ENCODE measurements at places on chromosomes 12 and 14.

DNA sequence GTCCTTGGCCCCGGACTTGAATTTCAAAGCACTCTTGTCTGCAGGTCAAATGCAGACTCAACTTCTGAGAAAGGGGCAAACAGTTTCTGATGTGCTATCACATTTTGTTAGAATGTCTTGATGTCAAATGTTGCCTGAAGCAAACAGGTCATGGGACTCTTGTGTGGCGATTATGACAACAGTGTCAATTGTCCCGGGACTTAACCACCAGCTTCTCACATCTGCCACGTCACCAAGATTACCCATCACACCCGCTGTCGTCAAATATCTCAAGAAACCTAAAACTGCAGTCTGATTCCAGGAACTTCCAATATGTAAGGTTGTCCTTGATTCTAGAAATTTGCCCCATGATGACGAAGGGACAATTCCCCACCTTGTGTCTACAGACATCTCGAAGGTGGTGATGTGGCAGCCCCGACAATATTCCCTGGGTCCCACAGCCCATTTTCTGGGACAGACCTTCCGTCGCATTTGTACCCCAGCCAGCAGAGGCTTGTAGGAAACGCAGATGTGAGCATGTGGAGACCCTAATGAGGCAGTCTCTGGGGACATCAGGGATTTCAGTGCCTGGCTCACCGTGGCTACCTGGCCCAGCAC is 21.3 kb downstream of the LRTM2 start:
- no peak for DNase-seq

GRCh38 chr12:44477331-44477980 is 398.7 kb downstream of the NELL2 start:
- no peak for DNase-seq

DNA sequence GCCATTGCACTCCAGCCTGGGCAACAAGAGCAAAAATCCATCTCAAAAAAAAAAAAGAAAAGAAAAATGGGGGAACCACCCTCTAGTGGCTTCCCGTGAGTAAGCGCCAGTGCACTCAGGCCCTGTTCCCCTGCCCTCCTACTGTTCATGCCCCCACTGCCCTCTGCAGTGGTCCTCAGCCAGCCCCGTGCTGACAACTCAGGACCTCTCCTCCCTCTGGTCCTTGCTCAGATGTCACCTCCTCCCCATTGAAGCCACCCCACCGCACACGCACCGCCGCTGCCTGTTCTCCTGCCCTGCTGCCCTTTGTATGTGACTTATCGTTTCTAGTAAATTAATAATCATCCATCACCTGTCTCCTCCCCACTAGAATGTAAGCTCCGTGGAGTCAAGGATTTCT is 58.8 kb upstream of the DYNC1H1 start:
- peak; percentile 39 for DNase-seq

- no peak for DNase-seq
Observed at GRCh38 chr14:63614679-63615363, 26.9 kb downstream of the WDR89 start.

GRCh38 chr14:40402957-40403356 is 970.7 kb upstream of the FBXO33 start:
- no peak for DNase-seq

- DNase-seq, result no peak
Observed at GRCh38 chr12:99611599-99611998, 36.0 kb upstream of the GARIN6 start.

DNA sequence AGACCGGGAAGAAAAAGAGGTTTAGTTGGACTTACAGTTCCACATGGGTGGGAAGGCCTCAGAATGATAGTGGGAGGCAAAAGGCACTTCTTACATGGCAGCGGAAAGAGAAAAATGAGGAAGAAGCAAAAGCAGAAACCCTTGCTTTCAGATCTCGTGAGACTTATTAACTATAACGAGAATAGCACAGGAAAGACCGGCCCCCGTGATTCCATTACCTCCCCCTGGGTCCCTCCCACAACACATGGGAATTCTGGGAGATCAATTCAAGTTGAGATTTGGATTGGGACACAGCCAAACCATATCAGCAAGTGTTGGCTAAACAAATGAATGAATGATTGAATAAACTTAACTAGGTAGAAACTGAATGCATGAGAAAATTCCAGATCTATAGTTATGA is 85.3 kb upstream of the PARP11 start:
- no peak for DNase-seq

DNA sequence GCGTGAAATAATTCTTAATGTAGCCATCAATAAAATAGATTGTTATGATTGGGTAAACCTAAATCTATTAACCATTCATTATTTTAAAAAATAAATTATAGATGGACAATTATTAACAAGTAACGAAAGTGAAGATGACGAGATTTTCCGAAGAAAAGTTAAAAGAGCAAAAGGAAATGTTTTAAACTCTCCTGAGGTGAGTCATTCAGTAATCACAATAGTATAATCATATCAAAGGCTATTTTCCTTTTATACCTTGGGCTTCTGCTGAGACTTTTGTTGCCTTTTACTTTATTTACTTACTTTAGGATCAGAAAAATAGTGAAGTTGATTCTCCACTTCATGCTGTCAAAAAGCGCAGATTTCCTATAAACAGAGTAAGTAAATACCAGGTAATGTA is 45.6 kb downstream of the FANCM start:
- no peak for DNase-seq

- no peak for DNase-seq
Observed at GRCh38 chr12:66602483-66603143, 76.3 kb downstream of the GRIP1 start.

- no peak for DNase-seq
Observed at GRCh38 chr12:12722435-12723148, 5.4 kb downstream of the CDKN1B start.

DNA sequence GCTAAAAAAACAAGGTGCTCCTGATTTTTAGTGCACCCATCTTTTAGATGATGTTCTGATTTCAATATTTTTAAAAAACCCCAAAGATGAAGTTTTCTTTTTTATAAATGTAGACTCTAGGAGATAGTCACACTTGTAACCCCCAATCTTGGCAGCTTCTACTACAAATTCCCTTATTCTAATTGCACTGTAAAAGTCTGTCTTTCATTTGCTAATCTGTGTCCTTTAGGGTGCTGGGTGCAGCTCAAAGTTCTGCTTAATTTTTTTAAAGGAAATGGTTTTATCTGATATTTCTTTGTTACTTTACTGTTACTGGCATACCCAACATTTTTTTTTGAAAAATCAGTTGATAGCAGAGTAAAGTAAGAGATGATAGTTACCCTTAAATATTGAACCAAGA is 172.0 kb downstream of the TRHDE start:
- no peak for DNase-seq

DNA sequence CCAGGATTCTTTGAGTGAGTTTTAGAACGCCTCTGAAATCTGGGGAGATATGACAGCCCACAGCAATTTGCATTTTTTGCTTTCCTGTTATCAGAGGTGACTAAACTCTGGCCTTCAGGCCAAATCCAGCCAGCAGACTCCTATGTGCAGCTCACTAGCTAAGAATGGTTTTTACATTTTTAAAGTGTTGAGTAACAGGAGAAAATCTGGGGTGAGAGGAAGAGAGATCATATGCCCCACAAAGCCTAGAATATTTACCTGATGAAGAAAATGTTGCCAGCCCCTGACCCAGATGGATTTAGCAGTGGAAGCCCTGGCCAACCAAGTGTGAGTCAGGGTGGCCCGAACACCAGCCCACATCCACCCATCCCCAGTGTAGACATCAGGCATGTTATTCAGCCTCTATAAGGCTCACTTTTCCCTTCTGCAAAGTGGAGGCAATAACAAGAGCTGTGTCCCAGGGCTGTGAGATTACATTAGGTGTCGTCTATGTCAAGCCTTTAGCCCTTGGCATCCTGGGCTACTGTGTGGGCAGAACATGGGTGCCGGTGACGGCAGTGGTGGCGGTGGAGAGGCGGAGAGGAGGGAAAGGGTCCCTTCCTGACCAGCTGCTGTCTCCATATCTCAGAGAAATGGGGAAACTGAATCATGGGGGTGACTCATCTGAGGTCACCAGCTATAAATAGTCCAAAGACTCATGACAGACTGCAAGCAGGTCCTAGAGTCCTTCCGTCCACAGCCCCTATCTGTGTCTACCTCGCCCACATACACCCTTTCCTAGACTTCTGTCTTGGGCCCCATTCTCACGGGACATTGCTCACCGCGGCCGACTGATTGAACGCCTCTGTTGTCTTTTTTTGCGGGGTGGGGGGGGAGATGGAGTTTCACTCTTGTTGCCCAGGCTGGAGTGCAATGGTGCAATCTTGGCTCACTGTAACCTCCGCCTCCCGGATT is 32.6 kb upstream of the CD9 start:
- DNase-seq, result peak; percentile 83

DNA sequence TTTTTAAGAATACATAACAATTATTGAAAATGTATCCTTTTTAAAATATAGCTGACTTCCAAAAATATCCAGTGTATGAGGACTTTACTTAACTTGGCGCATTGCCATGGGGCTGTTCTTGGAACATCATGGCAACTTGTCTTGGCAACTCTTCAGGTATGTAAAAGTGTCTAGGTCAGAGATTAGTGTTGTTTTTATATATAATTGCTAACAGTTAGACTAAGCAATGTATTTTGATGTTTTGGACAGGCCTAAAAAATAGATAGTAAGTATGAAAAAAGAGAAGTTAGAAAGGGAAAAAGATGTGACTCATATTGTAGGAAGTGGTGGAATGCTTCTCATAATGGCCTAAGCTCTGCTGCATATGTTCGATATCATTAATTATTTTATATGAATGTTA is 70.9 kb downstream of the MON2 start:
- no peak for DNase-seq
